ENCODE measurements at places on chromosomes 7 and 10.

DNA sequence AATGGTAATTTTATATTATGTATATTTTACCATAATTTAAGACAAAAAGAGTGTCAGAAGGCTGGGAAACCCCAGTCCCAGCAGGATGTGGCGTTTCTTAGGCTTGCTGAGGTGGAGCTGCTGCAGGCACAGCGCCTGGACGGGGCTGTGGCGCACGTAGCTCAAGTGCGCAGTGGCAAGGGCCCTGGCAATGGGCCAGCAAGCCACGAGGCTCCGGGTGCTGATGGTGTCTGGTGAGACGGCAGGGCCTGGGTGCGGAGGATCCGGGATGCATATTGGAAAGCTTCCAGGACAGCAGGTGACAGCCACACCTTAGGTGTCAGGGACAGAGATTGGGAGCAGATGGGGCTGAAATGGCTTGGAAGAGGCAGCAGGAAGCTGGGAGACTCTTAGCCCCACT lies 37.2 kb downstream of the CLEC2L start:
- peak; percentile 94 for DNase-seq

- DNase-seq: no peak
These were observed 190.1 kb downstream of the PLXDC2 start for GRCh38 chr10:20006169-20006870.

GRCh38 chr7:86965727-86966120 lies 93.7 kb downstream of the ELAPOR2 start:
- DNase-seq: no peak

DNA sequence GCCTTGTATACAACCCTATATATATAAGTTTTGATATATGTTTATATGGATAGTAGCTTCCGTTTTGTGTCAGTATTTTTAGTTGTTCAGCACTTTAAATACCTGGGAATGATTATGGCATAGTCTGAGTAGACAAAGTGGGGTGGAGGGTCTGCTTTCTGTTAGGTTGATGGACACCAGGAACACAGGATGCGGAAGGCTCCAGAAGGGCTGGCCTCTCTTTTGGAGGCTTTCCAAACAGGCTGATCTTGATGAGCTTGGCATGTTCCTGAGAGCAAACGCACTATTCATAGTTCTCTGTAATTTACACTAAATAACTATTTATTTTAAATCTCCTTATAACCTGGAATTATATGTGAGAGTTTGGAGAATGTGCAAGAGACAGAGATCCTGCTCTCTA lies 12.7 kb downstream of the AKR1E2 start:
- no peak for DNase-seq

DNA sequence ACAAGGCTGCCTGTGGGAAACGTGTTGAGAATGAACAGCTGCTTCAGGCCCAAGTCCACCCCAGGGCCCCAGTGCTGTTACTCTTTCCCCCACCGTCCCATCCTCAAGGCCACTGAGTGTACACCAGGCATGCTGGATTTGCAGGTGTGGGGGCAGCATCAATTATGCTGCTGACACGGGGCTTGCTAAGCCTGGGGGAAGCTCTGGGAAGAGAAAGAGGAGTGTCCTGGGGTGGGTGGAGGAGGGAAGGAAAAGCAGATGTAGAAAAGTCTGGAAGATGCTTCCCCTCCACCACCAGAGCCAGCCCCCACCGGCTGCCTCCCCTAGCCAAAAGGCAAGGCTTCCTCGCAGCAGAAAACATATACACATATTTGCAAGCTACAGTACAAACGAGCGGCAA lies 153.9 kb downstream of the CDH23 start:
- no peak for DNase-seq

GRCh38 chr10:129102906-129103693 lies 363.9 kb upstream of the MGMT start:
- DNase-seq: no peak

DNA sequence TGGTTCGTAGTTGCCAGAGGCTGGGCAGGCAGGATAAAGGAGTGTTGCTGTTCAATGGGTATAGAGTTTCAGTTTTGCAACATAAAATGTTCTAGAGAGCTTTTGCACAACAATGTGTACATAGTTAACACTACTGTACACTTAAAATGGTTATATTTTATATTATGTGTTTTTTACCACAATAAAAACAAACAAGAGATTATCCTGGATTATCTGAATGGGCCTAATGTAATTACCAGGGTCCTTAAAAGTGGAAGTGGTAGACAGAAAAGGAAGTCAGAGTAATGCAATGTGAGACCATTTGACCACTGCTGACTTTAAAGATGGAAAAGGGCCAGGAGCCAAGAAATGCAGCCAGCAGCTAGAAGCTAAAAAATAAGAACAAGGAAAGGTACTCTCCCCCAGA lies 159.7 kb downstream of the SGMS1 start:
- DNase-seq: no peak

- peak; percentile 4 for DNase-seq
These were observed 16.9 kb upstream of the STMP1 start for GRCh38 chr7:135645296-135645904.

- DNase-seq: no peak
These were observed 2.1 kb downstream of the FAM20C start for GRCh38 chr7:194252-195009.

DNA sequence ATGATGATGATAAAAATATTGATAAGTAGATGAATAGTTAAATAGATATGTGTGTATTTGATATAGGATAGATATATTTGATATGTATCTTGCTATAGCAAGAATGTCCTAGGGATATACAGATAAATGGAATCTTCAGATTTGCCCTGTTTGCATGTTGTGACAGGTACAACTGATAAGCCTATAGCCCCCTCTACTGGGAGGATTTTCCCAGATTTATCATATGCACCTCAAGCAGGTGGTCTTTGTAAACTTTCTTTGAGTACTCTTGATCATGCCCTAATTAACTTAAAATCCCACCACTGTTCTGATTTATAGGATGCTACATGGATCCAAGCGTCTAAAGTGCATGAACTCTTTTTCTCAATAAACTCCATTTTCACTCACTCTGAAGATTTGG lies 1050.7 kb downstream of the SORCS3 start:
- DNase-seq: no peak

GRCh38 chr7:69596723-69597277 lies 1.5 kb upstream of the AUTS2 start:
- DNase-seq: no peak

GRCh38 chr10:60298408-60299389 lies 91.0 kb downstream of the ANK3 start:
- DNase-seq: no peak

DNA sequence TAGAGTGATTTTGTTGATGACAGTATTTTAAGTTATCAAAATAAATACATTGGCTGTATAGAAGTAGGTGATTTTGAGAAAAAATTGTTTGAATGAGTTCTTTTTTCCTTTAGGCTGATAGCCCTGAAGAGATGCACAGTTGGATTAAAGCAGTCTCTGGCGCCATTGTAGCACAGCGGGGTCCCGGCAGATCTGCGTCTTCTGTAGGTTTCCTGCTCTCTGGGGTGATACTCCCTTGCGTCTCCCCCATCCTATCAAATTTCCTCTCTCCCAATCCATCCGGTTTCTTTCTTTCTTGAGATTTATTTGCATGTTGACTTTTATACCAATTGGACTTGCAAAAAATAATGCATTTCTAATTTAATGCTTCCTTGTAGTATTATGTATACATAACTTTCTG lies 27.6 kb upstream of the ARMS2 start:
- no peak for DNase-seq

- no peak for DNase-seq
These were observed 219.1 kb upstream of the KLF6 start for GRCh38 chr10:4004144-4004543.
